ENCODE measurements at places on chromosomes 1 and 21. TPM values are rescaled to one million over a fixed set of nuclear protein-coding genes. Genes with fewer than 3 reads are reported as not detected.

IQGAP3 gene
- 19.7 TPM for total RNA-seq

CDC20 gene
- 141 TPM for total RNA-seq

- DNase-seq: no peak
Measured at GRCh38 chr1:236851871-236852270, 56.8 kb downstream of the MTR start.

IGSF9 gene
- total RNA-seq: not detected

- DNase-seq: no peak
Measured at GRCh38 chr1:244945109-244945671, 80.8 kb upstream of the HNRNPU start.

Data from activated CD4-positive, alpha-beta memory T cell treated with anti-CD3 and anti-CD28 coated beads, Interleukin-2, amount 10 ng/mL, durations not matched to agents 7 days and 5 days (primary cell).